ENCODE measurements at places on chromosomes 6 and 20. TPM values are rescaled to one million over a fixed set of nuclear protein-coding genes. Genes with fewer than 3 reads are reported as not detected.

TFAP2B gene
- total RNA-seq = not detected

RXRB gene
- total RNA-seq = 32.9 TPM

GRCh38 chr20:50348096-50348495 is 157.5 kb downstream of the CEBPB start:
- no peak for DNase-seq

DNA sequence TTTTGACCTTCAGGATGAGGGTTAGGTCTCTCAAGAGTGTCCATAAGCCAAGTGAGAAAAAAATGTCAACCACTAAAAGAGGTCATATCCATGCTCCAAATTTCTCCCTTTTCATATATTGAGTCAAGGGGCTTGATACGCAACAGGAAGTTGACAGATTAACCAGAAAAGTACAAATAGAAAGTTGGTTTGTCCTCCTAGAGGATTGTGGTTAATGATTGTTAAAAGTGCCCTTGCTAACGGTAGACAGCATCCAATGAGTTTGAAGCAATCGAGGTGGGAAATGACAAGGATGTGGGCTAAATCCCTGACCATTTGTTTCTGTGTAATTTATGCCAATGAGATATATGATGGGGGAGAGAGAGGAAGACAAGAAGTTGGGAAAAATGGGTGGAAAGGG is 18.1 kb upstream of the HBS1L start:
- DNase-seq = no peak

GRCh38 chr20:44418069-44418905 is 57.4 kb upstream of the TTPAL start:
- DNase-seq = no peak

- DNase-seq = no peak
Measured at GRCh38 chr6:54719131-54719530, 127.4 kb upstream of the FAM83B start.

DNA sequence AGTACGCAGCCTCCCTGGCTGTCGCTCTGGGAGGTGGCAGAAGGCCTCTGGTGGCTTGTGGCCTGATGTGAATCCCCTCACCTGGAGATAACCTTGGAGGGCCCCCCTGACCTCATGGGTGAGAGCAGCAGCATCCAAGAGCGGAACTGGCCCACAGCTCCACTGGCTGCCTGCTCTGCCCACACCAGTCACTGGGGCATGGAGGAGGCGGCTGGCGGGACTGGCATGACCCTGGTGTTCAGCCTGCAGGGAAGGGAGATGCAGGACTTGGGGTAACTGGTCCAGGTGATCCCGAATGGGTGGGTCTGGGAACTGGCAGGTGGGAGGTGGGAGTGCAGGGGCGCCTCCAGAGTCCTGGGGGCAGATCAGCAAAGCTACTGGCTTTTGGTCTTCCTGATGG is 10.6 kb upstream of the DSN1 start:
- DNase-seq = no peak

TLDC2 gene
- 0.89 TPM for total RNA-seq

- DNase-seq = no peak
Measured at GRCh38 chr6:139625998-139626975, 251.8 kb upstream of the CITED2 start.

GRCh38 chr6:62615366-62616015 is 329.5 kb upstream of the KHDRBS2 start:
- DNase-seq = no peak

PXDC1 gene
- total RNA-seq = 45.3 TPM

DNA sequence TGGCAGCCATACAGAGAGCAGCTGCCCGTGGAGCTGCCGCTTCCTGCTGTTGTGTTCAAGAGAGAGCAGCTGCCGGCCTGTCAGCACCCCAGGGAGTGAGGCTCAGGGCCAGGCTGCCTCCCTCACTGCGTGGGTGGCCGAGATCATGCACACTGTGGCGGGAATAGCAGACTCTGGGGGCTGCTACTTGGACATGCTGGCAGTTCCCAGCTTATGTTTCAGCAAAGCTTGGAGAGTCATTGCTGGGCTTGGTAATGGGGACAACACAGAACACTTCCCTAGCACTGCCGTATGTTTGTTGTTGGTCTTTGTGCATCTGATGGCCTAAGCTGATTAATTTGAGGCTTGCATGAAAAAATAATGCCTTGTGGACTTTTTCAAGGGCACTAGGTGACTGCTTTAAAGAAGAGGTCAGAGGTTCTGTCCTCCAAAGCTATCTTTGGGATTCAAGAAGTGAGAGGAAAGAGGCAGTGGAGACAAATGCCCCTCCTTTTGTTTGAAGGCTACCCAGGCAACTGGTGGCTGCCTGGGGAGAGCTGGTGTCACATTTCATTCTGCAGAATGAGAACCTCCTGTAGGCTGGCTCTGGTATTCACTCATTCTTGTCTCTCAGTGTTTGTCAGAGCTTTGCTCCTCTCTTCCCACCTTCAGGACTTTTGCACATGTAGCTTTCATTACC is 18.8 kb downstream of the MRAP2 start:
- peak; percentile 21 for DNase-seq

GRCh38 chr6:21529431-21529830 is 64.1 kb upstream of the SOX4 start:
- no peak for DNase-seq

DNA sequence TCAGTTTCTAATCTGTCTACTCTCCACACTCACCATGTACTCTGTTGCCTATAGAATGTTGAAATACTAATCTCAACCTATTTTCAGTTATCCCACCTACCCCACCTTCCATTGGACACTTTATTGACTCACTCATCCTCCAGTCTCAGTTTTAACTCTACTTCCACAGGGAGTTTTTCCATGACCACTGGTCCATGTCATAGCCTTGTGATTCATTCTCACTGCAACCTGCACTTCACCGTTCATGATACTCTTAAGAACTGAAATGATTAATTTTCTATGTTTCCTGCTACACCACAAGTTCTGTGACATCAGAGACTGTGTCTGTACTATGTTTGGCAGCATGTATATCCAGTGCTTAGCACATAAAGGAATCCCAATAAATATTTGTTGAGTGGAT is 122.8 kb upstream of the HSF2 start:
- no peak for DNase-seq

TP53TG5 gene
- 1.6 TPM for total RNA-seq

F13A1 gene
- total RNA-seq = not detected

- no peak for DNase-seq
Measured at GRCh38 chr6:42979523-42980177, 669 bp upstream of the PEX6 start.

NEU1 gene
- total RNA-seq = 82.3 TPM

DNA sequence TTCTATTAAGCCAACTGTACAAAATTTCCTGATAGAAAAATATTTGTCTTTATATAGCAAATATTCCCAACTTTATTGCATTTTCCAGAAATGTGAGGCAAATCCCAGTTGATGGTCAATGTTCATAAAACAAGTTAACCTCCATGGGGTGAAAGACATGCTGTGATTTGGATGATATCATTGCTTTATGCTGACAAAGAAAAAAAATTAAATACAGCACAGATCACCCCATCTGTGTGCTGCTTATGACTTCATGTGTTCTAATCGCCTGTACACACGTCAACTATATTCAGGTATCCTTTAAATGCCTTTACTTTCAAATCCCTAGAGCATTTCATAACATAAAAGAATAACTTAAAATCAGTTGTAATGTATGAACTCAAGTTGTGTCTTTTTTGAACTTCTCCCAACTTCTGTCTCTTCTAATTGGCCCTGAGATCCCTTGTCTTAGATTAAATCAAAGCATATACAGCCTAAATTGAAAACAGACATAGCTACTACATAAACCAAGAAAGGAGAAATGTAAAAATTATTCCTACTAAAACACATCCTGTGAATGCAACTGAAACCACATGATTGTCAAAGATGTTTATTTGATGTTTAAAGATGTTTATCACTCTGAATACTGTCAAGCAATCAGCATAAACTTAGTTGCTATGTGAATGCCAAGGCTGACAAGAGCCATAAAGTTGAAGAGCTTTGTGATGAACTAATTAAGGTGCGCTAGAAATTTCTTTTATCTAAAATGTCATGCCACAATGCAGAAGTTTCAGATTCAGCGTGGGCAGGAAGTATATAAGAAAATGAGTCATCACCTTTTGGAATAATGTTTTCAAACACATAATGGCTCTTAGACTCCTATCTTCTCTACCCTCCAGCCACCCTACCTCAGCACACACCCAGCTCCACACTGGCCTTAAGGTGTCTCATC is 68.7 kb downstream of the FILIP1 start:
- DNase-seq = peak; percentile 7

- no peak for DNase-seq
Measured at GRCh38 chr6:117849087-117849486, 58.0 kb upstream of the SLC35F1 start.

GRCh38 chr20:43458422-43458924 is 777 bp downstream of the SRSF6 start:
- no peak for DNase-seq

- DNase-seq = peak; percentile 8
Measured at GRCh38 chr20:9884666-9885065, 45.8 kb upstream of the PAK5 start.

FILIP1 gene
- total RNA-seq = not detected

- DNase-seq = no peak
Measured at GRCh38 chr6:40792183-40792582, 205.0 kb upstream of the LRFN2 start.

DNA sequence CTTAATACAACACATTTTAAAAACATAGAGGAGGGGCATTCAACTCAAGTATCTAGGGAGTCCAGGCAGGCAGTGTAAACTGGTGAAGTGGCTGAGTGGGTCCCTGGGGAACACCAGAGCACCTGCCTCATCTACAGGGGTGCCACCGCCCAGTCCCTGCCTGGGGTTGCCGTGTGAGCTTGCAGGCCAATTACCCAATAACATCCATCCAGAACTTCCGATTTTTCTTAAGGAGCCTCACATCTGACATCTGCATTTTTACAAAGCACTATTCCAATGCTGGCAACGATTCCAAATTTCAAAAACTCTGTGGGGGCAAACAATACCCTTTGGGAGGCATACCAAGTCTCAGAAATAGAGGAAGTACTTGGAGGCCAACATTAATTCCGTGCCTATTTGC is 288.4 kb upstream of the TSHZ2 start:
- no peak for DNase-seq

SPATA2 gene
- 10.2 TPM for total RNA-seq

- DNase-seq = peak; percentile 81
Measured at GRCh38 chr6:116557893-116558292, 4.3 kb downstream of the CALHM4 start.

MEI4 gene
- total RNA-seq = not detected

DNA sequence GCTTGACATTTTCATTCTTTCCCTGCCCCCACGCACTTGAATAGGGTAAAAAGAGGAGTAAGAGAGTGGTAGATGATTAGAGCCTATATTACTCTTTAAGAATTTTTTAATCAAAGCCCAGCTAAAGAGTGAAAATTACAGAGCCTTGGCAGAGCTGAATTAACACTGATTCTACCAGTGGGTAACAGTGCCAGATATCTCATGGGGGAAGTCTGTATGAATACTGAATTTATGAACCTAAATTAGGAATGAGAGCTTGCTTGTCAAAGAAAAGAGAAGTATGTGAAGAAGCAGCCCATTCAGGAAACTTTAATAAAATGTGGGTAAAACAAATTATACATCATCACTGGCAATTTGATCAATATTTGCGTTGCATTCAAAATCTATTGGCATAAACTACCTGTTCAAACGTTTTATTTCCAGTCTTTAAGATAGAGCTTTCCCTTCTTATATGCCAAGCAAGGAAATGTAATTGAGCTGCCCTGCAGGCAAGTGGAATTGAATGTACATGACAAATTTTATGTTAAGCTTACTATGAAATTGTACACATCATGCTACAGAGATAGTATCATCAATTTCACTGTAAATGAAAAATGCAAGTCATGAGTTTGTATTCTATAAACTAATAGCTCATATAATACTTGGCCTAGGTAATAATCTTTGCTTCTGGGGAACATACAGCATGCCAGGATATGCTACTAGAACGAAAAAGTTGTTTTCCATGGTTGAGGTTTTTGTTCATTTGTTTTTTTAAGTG is 14.5 kb downstream of the SOBP start:
- no peak for DNase-seq

DNA sequence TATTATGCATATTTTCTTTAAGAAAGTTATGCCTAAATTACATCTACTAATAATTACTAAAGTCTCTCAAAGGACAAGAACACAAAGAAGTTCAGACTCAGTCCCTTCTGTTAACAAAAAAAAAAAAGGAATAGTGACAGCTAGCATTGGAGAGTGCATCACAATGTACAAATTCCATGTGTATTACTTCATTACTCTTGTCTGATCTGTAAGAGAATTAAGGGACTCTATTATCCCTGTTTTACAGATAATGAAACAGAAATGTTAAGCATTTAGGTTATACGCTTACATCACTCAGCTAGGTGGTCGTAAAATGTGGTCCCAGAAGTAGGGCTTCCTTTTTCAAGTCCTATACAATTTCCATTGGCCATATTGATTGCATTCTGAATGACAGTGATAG is 17.2 kb upstream of the VNN1 start:
- DNase-seq = no peak

- DNase-seq = no peak
Measured at GRCh38 chr6:161918628-161919205, 644.9 kb upstream of the AGPAT4 start.

DNA sequence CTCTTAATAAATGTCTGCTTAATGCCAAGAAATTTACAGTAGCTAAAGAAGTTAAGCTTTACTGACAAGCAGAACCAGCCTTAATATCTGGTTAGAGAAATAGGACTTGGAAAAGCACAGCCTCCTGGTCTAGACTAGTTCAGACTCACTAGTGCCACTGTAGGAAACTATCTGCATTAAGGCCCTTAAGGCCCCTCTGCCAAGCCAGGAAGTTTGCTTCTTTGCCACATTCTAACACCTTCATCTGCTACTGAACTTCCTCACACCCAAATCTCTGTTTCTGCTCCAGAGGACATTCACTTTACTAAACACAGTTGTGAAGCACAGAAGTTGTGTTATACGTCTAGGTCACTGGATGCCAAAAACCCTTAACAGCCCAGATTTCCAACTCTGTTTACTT is 302.8 kb downstream of the BTBD9 start:
- no peak for DNase-seq

BTN1A1 gene
- total RNA-seq = not detected

BMP2 gene
- 9.8 TPM for total RNA-seq

- no peak for DNase-seq
Measured at GRCh38 chr20:51027035-51027795, 4.3 kb upstream of the KCNG1 start.

GRCh38 chr20:41499961-41500725 is 118.0 kb downstream of the CHD6 start:
- DNase-seq = no peak

DNA sequence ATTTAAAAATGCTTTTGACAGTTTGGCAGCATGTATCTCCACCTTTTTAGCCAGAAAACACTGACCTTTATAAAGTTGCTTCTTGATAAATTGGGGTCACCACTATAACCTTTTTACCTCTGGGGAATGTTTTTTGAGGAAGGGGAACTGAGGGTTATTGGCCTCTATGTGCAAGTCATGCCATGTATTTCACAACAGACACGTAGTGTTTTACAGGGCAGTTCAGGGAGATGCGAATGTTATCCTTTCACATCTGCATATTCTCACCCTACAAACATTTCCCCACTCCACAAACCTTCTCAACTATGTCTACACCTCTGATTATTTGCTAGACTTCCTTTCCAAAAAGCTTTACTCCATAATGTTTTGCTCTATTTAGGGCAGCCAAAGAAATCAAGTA is 17.0 kb upstream of the SLA2 start:
- DNase-seq = no peak

ENPP5 gene
- total RNA-seq = 1.4 TPM

- DNase-seq = no peak
Measured at GRCh38 chr6:45850378-45851033, 165.2 kb downstream of the CLIC5 start.

- no peak for DNase-seq
Measured at GRCh38 chr20:23667666-23668065, 21.2 kb downstream of the CST4 start.

EFCAB8 gene
- 0.10 TPM for total RNA-seq

ERVFRD-1 gene
- not detected for total RNA-seq
